ENCODE measurements at places on chromosomes 5 and 9. TPM values are rescaled to one million over a fixed set of nuclear protein-coding genes. Genes with fewer than 3 reads are reported as not detected.

DNA sequence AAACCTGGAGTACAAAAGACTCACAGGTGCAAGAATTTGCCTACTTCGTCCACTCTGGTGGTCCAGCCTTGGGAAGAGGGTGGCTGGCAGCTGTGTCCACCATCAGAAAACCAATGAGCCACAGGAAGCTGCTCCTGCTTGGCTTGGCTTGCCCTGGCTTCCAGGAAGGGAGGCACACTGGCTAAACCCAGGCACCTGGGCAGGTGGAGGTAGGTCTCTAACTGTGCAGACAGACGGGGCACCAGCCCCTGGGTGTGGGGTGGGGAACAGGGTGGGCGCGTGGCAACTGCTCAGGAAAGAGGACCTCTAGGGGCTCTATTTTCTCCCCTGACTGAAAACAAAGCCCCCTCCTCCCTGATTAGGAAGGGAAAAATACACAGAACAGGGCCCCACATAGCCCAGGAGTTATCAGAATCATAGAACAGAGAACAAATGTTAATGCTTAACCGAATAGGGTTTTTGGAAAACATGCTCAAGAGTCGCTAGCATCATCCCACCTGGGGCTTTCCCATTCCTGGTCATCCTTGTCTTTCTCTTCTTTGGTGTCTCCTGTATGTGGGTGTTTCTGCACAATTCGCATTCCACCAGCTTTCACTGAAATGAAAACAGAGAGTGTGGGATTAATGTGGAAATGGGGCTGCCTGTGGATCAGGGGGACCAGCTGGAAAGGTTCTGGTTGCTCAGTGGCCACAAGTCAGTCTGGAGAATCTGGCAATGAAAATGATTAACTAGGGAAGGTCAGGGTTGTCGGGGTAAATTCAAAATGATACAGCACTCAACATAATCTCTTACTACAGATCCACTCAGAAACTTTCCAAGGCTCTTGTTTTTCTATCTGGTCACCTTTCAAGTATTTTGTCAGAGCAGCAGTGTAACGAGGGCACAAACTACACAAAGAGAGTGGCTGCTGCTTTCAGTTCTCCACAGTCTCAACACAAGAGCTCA lies 13.1 kb downstream of the DAP start:
- DNase-seq = peak; percentile 70

DNA sequence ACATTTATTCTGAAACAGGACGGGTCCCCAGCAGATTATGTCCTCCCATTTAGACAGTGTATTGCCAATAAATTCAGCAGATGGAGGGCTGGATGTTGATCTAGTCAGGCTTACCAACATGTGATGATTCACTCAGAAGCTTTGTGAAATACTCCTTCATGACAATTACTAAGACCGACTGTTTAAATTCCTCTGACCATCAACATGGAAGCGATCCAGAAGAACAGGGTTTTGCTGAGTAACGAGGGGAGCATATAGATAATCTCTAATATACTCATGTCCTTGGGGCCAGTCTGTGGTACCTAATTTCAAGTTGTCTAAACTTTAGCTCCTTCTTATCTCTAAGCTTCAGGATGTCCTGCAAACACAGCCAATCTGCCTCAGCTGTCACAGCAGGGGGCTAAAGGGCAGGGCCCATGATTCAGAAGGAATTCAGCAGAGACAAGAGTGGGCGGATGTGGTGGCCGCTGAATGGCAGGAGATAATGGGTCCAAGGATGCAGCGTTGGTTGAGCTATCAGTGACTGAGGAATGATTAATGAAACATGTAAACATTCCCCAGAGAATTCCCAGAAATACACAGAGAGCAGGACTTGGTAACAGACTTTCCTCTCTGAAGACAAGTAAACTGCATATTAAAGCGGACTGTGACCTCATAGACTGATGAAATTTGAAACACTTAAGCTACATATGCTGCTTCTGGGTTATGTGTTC lies 109.4 kb downstream of the ANKRD55 start:
- peak; percentile 98 for DNase-seq

DNA sequence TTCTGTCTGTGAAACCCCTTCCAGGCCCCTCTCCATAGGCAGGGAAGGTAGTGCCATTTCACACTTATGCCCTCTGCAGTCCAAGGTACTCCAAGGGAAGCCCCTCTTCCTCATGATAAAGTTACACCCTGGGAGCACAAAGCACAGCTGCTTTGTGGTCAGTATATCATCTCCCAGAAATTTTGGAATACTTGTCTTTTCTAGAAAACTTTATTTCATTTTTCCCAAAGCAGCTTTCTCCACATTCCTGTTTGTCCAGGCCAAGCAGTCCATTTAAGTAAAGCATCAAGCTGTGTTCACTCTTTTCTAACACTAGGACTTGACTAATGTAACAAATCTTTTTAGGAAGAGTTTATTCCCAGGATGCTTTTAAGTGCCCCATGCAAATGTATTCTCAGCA lies 371.8 kb upstream of the RGMB start:
- no peak for DNase-seq

DNA sequence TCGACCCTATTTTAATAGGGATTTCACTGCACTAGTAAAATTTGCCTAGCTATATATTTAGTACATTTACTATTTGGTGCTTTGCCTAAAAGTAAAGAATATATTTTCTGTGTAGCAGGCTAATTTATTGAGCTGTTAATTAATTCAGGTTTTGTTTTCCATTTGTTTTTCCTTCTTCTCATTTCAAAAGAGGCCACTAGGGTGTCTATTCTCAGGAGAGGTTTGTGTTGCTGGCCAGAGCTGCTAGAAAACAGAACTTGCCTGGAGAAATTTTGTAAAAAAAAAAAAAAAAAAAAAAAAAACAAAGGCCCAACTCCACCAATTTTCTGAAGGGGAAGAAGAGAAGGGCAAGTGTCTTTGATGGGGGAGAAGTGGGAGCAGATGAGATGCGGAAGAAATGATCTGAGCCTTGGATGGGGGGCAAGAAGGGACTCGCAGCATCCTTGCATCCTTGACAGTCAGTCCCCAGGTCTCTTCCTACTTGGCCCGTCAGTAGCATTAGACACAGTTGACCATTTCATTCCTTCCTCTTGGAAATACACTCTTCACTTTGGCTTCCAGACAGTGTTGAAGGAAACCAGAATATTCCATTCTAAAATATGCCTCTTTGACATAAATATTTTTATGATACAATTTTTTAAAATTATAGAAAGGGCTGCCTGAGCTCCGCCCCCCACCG lies 318.5 kb downstream of the TRPM3 start:
- no peak for DNase-seq

- DNase-seq = no peak
These were observed 1.1 kb upstream of the FOXB2 start for GRCh38 chr9:77018058-77018968.

GRCh38 chr9:119273325-119273904 lies 95.8 kb downstream of the BRINP1 start:
- DNase-seq = peak; percentile 63

- no peak for DNase-seq
These were observed 38.8 kb upstream of the SEMA6A start for GRCh38 chr5:116613445-116613844.

GRCh38 chr9:73023025-73023541 lies 70.2 kb upstream of the ALDH1A1 start:
- DNase-seq = peak; percentile 63

DNA sequence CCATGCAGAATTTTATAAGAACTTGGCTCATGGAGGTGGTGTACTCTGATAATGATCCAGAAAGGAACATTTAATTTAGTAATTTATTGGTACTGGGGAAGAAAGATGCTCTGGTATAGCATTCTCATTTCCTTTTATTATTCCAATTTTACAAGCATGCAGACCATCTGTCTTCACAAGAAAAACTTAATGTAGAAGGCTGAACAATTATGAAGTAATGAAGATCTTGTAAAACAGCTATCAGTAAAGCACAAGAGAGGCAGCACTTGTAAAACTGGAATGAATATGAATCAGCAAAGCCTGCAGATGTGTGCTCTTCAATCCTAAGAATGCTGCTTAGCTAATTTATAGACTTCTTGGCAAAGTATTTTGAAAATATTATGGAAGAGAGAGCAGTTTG lies 300.0 kb downstream of the YTHDC2 start:
- no peak for DNase-seq

DNA sequence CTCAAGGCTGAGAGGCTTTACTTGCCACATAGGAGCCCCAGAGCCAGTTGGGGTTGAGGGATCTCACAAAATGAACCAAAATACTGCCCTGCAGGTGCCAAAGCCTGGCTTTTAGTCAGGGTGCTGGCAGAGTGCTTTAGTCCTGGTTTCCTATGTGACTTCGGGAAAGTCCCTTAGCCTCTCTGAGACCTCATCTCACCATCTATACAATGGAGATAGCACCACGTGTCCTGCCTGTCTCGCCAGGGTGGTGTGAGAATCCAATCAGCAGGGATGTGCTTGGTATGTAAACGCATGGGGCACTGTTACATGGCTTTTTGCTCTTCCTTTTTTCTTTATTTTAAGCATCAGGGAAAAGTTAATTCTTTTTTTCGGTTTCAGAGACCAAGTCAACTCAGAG lies 68.3 kb downstream of the SHB start:
- DNase-seq = no peak

DNA sequence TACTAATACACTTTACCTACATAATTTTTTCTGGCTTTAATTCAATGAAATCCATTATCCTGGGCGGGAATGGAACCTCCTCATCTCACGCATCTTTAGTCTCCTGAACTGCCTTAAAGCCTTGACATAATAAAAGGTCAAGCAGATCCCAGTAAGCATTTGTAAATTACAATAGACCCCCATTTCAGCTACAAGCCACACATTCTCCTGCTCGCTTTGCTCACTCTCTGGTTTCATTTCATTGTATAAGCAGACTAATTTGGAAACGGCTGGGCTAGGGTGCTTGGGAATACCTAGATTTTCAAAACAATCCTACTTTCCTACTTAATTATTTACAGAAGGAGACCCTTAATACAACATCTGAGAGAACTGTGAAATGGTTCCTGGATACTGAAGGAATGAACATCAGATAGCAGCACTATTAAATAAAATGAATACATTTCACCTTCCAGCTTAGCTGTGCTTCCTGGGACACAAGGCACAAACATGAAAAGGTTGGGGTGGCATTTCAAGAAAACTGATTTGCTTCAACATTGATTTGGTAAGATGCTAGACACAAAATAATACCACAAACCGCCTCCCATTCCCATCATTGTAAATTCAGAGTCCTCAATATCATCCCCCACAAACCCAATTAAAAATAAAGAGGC lies 1.5 kb downstream of the JAKMIP2 start:
- no peak for DNase-seq

DNA sequence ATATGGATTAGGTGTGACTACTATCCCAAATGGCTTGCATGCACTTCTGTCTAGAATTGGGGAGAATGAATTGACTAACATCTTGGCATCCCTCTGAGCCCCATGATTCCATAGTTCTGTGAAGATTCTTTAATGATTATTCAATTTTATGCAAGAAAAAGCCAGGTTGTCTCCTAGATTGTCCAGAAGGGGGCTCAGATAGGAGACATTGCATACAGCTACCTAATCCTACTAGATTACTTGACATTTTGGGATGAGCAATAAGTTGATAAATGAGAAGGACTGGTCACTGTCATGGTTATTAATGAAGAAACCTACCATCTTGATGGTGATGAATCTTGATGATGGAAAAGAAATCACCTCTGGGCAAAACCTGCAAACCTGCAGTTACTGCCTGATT lies 117.0 kb downstream of the CARTPT start:
- no peak for DNase-seq

DNA sequence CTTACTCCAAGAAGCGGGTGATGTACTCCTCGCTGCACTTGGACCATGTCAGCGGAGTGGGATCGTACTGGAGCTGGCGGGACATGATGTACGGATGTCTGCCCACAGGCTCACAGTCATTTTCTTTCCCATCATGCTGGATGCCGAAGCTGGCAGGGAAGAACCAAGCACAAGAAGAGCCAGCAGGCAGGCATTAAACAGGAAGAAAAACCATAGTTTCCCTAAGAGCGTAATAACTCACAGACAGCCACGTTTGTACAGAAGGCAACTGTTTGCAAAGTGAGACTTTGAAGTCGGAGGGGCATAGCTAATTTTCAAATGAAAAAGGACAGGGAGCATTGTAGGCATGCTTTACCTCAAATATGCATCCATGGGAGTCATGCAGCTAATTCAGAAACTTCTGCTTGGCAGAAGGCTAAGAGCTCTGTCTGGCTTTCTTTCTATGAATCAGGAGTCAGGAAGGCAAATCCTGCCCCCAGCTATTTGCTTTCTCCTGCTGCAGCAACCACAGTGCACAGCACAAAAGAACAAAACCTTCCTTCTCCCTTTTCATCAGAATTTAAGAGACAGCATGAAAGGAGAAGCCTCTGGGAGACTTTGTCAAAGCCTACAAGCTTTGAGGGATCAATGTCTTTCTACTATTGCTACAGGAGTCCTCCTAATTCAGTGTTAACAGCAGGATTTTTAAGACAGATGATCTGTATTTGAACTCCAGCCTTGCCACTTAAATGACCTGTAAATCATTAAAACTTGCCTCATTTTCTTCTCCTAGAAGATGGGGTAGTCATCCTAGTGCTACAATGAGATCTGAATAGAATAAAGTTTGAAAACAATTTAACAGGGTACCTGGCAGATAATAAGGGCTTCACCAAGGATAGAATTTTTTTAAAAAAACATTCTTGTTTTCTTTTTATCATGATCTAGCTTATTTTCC lies 209.1 kb downstream of the TARS1 start:
- DNase-seq = peak; percentile 84

DNA sequence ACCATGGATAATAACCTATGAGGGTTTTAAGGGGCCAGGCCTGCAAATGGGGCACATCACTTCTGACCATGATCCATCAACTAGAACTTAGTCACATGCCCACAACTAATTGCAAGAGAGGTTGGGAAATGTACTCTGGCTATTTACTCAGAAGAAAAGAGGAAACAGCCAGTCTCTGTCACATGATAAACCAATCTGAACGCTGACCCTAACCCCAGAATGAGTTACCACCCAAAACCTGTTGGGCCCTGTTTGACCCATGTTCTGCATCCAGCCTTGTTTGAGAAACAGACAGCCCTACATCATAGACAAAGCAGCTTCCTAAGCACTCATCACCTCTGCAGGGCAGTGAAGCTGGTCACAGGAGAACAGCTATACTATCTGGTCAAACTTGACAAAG lies 5.8 kb downstream of the MACROH2A1 start:
- DNase-seq = no peak

DNA sequence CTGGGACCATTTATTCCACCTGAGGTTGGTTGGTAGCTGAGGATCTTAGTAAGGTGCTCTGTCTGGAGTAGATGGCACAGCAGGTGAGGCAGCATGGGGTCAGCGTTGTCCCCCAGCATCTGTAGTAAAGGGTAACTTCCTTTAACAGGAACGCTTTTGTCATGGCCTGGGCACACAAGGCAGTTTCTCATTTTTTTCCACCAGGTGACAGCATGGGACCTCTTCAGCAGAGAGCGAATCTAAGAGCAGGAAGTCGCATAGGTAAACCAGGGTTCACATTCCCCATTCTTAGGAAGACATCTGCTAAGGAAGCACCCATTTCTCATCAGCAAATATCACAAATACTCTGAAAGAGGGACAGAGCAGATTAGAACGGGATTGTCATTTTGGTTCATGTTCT lies 56.5 kb downstream of the GPR107 start:
- DNase-seq = no peak

- DNase-seq = no peak
These were observed 5.5 kb upstream of the NXNL2 start for GRCh38 chr9:88529496-88529895.

Gene FCN2
- total RNA-seq = not detected

Gene GHR
- total RNA-seq = 0.55 TPM

Gene SPATA31D3
- not detected for total RNA-seq

Gene SURF6
- total RNA-seq = 31.4 TPM

Gene CAAP1
- total RNA-seq = 42.0 TPM

Gene N4BP3
- total RNA-seq = 2.6 TPM

Gene CYSRT1
- 0.87 TPM for total RNA-seq

Gene NUTM2G
- not detected for total RNA-seq

Measured in renal cortical epithelial cell (primary cell).